ENCODE measurements at places on chromosomes 6 and 20.

GRCh38 chr6:36779227-36779626 is 60.0 kb downstream of the CPNE5 start:
- no peak for DNase-seq

- no peak for DNase-seq
These were observed 54.6 kb upstream of the DDR1 start for GRCh38 chr6:30829639-30830255.

DNA sequence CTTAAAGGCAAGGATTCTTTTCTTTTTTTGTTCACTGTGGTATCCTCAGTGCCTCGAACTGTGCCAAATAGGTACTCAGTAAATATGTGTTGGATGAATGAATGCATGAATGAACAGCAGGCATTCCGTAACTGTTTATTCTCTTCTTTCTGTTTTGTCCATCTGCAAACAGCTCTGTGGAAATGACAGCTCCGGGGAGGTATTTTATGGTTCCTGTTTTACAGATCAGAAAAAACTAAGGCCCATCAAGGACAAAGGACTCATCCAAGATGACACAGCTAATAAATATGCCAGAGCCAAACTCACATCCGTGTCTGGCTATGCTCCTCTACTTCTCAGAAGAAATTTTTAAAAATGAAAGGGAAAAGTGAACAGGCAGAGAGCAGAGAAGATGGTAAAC is 21.0 kb downstream of the JPH2 start:
- no peak for DNase-seq

- DNase-seq, result no peak
These were observed 1.1 kb downstream of the DDAH2 start for GRCh38 chr6:31727717-31728671.

- DNase-seq, result no peak
These were observed 286.3 kb downstream of the BTBD3 start for GRCh38 chr20:12203981-12204380.

GRCh38 chr20:64255361-64256281 is at the start of gene PCMTD2:
Gene PCMTD2 (plus strand): TSS chr20:64255748. CDS start chr20:64259966, 4,218 bp downstream.
- peak; percentile 76 for DNase-seq

- no peak for DNase-seq
These were observed 15.7 kb downstream of the ATP9A start for GRCh38 chr20:51752343-51752951.

DNA sequence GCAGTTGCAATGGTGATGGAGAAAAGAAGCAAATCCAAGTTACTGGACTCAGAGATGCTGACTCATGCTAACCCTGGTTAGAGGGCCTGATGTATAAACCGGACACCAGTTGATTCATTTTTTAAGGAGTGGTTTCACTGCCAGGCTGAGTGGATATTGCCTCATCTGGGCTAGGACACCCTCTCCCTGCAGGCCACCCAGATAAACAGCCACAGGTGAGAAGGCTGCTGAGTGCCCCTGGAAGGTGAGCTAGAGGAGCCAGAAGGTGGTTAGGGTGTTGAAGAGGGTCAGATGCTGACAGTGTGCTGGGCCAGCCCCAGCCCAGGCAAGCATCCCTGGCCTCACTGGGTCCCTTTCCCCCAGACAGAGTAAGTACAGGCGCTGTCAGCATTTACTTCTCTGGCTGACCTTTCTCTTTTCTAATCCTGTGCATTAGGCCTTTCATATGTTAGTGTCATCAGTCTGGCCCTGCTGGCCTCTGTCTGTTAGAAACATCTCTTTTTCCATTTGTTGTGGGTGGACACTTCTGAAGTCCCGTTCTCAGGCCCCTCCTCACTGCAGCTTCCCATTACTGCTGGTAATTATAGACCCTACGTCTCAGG is 13.5 kb downstream of the EPB41L1 start:
- no peak for DNase-seq

GRCh38 chr6:82646231-82646615 is 282.6 kb downstream of the TPBG start:
- no peak for DNase-seq

GRCh38 chr6:131532580-131533039 is 40.4 kb upstream of the ARG1 start:
- DNase-seq, result no peak

DNA sequence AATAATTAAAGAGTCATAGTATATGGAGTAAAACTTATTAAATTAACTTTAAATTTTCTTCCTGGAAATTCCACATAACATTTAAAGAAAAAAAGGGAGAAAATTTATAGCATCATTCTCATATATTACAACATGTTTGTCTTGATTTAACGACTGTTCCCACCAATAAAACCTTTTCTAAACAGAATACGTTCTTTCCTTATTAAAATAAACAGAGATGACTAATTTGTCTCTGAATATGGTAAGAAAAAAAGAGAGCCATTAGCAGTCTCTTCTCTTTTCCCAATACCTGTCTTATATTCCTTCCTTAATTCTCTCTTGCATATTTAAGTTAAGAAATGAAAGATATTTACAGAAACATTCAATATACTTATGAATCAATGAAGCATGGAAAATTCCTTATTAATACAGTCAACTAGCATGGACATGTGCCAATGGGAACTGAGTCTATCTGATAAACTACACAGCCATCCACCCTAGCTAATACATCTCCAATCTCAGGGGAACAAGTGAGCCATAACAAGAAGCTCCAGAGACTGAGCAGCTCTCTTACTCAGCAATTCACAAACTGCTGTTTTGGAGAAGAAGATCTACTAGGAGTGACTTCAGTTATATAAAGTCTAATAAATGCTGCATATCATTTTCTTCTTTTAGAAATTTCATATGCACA is 347.1 kb upstream of the MANEA start:
- DNase-seq, result no peak

DNA sequence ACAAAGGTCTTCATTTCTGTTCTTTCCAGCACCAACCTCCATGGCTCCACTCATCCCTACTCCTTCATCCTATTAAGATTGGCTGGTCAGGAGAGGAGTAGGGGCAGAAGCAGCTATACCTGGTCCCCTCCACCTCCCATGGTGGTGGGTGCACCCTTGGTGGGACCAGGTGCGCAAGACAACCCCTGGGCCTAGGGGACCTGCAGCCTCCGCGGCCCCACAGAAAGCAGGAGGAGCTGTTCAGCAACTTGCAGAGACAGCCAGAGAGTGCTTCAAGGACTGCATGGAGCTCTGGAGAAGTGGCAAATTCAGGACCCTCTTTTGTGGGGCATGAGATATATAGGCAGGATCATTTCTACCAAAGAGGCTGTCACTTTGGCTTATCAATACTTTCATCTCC is 9.8 kb downstream of the ULBP2 start:
- DNase-seq, result no peak

GRCh38 chr20:58715801-58716475 is 23.3 kb downstream of the NPEPL1 start:
- no peak for DNase-seq

DNA sequence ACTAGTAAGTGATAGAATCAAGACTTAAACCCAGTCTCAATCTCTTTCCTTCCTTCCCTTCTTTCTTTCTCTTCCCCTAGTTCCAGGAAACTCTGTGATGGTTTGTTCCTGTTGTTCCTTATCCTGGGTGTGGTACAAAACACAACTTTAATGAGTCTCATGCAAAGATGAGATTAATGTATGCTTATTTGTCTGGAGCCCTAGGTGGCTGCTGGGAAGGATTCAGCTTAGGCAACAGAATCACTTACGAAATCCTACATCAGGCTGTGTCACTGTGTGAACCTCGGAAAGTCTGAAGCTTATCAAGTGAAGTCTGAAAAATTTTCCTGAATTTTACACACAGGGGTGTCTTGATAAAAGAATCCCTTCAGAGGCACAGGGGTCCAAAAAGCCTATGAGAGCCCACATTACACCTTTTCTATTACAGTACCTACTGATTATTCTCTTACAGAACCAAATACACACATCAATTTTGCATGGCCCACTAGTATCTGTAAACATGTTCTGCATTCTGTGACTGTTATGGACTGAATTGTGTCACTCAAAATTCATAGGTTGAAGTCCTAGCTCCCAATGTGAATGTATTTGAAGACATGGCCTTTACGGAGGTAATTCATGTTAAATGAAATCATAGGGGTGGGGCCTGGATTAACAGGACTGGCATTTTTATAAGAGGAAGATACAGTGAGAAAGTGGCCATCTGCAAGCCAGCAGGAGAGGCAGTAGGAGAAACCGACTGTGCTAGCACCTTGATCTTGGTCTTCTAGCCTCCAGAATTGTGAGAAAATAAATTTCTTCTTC is 144.7 kb downstream of the MYB start:
- DNase-seq, result no peak

DNA sequence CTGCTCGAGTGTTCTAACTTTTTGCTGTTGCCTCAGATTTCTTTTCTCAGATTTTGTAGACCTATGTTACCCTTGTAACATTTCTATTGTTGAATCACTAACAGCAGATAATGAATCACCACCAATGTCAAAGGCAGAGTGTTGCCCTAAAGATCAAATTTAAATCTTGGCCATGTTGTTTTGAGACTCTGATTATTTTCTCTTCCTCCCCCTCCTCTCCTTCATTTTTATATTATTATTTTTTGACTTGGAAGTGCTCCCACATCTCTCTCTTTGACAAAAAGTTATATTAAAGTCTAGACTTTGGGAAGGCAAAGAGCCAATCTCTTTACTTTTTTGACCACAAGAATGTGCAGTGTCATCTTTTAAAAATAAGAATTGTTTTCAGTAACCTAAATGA is 422.7 kb downstream of the NKAIN2 start:
- no peak for DNase-seq

- no peak for DNase-seq
These were observed 350.0 kb upstream of the PRND start for GRCh38 chr20:4371623-4372251.

DNA sequence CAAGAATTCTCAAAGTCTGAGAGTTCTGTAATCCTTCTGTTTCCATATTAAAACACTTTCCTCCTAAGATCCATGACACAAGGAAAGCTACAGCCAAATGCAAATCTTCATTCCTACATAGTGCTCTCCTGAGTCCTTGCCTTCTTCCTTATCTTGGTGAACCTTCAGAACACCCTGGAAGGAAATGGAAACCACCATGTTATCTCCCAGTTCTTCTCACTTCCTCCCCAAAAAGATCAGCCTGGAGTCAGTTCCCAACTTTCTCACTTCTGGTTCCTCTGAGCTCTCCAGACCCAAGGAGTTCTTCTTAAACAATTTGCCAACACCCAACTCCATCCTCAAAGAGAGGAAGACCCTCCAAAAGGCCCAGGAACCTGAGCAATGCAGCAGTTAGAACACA is 193.3 kb upstream of the CCN2 start:
- no peak for DNase-seq

DNA sequence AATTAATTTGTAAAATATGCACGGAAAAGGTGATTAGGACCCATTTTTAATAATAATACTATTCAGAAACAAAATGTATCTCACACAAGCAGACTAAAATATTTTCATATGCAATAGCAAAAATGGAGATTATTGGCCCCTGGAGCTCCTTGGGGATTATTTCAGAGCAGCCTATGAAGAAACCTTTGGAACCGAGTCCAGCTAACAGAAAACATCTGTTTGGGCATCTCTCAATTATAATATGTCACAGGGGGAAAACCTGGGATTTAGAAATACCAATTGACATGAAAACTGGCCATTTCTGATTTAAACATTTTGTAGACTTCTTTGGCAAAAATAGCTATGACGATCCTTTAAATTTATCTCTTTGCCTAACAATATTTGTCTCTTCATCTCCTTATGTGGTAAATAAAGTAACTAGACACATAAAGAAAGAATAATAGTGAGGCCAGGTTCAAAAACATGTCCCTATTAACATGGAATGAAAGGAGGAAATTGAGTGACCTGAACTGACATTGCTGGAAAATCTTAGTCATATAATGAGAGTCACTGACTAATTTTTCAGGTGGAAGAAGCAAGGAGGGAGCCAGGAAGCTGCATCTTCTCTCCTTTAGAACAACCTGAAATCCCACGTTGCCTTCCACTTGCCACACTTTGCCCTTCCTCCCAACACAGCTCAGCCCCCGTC is 199.0 kb downstream of the SOD2 start:
- DNase-seq, result no peak

DNA sequence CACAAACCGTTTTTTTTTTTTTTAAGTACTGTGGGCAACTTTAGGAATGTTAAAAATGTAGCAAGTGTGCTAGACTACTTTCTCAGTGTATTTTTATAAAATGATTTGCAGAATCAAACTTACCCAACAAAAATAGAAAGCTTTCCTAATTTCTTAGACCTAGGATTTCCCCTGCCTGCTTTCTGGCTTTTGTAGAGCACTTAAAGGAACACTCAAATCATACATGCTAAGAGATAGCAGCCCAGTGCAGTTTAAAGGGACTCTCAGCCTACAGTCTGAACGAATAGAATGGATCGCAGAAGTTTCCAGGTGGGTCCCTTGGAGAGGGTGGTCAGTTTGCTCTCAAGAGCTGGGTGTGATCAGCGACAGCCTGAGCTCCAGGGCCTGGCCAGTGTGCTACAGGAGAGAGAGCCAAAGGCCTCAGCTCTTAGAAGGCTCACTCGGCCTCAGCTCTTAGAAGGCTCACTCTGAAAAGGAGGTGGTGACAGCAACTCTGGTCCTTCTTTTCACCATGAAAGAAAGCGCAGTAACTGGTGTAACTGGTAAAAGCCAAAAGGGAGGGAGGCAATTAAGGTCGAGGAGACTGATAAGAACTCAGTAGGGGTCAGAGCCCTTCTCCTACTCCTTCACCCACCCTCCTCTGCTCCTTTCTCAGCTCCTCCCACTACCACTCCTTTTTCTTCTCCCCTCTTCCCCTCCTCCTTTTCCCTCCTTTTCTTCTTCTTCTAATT is 142.4 kb downstream of the ZFP64 start:
- no peak for DNase-seq

DNA sequence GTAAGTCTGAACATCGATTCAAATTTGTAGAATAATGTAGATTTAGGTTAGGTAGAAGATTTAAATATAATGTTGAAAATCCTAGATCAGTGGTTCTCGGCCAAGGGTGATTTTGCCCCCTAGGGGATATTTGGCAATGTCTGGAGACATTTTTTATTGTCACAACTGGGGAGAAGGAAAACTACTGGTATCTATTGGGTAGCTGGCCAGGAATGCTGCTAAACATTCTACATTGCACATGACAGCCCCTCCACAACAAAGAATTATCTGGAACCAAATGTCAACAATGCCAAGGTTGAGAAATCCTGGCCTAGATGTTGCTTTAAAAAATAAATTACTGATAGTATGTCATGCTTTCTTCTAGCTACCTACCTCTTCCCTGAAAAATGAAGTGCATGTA is 76.1 kb downstream of the HIVEP2 start:
- no peak for DNase-seq

DNA sequence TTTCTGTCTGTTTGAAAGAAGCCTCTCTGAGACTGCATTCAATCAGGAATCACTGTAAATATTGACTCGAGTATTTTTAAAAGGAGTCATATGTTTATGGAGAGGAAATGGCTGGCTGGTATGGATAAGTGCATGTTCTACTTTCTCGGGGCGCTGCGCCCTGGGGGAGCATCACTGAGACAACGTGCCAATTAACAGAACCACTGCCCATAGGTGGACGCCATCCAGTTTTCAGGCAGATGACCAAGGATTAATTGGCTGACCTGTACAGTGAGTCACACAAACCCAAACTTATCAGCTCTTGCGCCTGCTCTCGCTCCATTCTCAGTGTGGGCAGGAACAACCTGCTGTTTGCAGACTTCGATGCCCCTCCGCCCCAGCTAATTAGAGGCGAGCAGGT is 571.2 kb downstream of the QKI start:
- no peak for DNase-seq
